Substantia nigra (tissue), 51 donors: ENCODE measurements at places on chromosomes 3 and 15.

- no peak for DNase-seq
These were observed 8.1 kb upstream of the VPS39 start for GRCh38 chr15:42215913-42216829.

DNA sequence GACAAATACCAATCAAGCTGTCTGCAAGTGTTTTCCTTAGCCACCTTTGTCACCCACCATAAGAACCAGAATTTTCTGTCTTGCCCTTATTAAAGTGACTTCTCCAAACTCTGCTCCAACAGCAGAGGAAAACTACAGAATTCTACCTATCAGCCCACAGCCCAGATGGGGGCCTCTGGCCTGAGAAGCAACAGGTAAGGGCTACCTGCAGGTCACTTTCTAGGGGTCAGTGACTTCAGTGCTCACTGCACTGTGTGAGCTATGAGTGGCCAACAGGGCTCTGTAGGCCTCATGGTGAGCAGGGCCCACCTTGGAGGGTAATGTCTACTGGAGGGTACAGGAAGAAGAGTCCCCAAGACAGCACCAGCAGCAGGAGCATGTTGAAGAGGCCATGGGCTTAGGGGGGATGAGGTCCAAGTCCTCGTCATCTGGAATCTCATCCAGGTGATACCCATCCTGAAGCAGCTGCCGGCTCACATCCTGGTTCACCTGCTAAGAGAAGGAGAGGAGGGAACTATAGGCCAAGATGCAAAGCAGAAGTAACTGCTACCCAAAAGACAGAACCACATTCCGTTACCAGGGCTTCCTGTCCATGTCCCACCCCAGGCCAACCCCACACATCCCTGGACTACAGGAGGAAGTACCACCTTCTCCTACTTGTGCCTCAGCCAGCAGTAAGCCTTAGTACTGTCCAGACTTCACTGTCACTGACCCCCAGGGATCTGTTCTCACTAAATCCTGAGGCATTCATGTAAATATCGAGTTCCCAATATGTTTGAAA lies 4.2 kb downstream of the FAM219B start:
- DNase-seq = no peak

GRCh38 chr3:48088056-48088748 lies 72.0 kb upstream of the MAP4 start:
- DNase-seq = peak; percentile 33

DNA sequence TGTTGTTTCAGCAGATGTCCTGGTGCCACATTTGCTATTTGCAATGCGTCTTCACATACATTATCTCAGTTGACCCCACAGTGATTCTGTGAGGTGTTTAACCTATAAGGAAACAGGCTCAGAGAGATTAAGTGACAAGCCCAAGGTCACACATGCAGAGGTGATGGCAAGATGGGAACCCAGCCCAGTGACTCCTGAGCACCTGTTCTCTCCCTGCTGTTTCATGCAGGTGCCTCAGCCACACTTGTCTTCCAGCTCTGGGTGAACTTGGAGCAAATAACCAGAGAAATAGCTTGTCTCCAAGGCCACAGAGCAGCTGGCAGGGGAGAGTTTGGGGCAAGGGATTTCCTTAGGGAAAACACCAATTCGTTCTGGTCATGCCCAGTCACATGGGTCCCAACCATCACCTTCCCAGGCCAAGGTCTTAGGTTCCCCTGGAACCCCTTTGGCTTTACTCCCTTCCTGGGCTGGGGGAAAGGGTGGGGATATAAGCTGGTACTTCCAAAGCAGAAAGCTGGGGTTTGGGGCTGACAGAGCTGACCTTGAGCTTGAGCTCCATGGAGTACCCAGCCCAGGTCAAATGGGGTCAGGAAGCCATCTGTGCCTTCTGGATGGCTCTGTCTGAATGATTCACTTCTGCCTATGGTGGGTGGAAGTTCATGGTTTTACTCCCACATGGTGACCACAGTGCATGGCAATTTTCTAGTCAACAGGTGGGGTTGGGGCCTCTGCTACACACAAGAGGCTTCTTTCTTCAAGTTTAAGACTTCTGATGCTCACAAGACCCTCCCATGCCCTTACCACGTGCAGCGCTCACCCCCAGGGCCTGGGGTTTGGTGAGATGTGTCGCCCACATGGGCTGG lies 22.4 kb downstream of the LIPC start:
- DNase-seq = no peak

GRCh38 chr3:10518506-10519150 lies 13.2 kb upstream of the ATP2B2 start:
- DNase-seq = peak; percentile 39

DNA sequence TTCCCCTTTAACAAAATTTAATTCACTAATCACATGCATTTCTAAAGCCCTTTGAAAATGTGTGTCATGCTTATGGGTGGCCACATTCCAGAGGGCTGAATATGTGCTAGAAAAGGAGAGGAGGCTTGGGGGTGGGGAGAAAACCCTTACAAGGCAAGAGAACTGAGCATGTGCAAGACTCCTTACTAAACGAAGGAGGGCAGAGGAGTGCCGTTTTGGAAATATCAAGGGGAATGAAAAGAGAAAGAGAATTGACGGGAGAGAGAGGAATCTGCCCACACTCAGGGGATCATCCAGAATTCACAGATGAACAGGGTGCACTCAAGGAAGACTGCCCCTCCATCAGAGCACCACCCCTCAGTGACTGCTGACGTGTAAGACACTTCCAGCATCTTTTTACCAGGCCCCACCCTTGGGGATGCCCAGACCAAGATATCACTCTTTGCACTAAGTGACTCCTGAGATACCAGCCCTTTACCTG lies 37.9 kb upstream of the TSC22D2 start:
- no peak for DNase-seq

GRCh38 chr3:40302784-40303183 lies 6.7 kb upstream of the EIF1B start:
- DNase-seq = no peak

GRCh38 chr15:77053709-77054108 lies 17.2 kb downstream of the TSPAN3 start:
- DNase-seq = no peak

GRCh38 chr15:99943466-99943865 lies 210.2 kb upstream of the LYSMD4 start:
- no peak for DNase-seq

GRCh38 chr3:100880845-100881244 lies 112.4 kb downstream of the ABI3BP start:
- DNase-seq = no peak

DNA sequence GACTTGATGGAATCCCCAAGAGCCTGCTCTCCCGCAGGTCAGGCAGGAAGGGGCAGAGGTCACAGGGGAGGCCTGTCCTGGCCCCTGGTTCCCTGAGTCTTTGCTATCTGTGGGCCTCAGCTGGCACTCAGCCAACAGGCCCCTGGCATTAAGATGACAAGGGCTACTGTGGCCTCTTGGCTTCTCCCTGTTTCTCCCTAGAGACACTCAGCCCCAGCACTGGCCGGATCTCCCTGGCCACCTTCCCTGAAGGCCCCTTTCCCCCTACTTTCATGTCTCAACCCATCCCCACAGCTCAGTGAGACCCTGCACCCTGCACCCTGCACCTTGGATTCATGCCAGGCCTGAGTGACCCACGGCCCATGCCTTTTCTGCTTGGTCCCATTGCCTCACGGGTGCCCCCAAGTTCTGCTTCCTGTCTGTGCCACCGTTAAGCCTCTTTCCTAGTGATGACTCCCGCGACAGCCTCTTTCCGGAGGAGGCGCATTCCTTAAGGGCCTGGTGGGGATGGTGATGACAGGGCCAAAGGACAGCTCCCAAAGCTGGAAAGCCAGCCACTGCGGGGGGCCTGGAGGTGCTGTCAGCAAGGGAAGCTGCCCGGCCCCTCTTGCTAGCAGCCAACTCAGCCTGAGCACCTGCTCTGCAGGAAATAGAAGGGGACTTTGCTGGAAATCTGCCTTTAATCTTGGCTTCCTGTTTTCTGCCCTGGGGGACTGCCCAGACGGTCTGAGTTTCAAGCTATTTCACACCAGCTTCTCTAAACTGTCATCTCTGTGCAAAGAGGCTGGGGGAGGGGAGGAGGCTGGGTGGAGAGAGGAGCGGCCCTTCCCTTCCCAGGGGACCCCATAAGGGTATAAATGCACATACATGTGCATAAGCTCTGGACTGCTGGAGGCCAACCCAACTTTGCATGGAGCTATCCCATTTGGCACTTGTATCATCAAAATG lies 4.8 kb upstream of the CSK start:
- no peak for DNase-seq

DNA sequence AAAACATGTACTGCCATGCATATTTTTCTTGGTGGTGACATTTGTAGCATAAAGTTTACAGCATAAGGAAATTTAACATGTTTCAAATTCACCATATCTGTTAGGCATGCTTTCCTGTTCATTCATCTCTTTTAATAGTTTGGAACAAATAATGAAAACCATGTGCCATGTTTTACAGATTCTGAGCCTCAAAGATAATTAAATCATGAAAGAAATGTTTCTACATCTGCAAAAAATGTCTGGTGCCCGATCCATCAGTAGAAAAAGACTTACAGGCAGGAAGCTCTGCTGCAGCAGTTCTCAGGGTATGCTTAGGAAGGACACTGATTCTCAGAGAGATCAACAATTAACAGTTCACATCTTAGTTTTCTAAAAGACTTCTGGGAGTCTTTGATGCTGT lies 316.2 kb downstream of the IL5RA start:
- DNase-seq = no peak

DNA sequence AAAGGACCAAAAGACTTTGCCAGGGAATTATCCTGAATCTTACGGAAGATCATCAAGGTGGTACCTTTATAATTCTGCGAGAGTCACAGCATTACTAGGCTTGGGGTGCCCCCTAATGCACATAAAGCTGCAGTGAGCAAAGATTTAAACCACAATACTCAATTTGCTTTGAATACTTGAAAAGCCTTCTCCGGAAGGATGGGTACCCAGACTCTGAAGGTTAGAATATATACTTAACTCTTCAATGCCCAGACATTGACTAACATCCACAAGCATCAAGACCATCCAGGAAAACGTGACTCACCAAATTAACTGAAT lies 117.8 kb upstream of the KCNH8 start:
- DNase-seq = no peak

GRCh38 chr3:174958671-174959328 lies 99.7 kb downstream of the NAALADL2 start:
- DNase-seq = no peak

- DNase-seq = no peak
These were observed 60.6 kb downstream of the GRIP2 start for GRCh38 chr3:14479591-14479990.

DNA sequence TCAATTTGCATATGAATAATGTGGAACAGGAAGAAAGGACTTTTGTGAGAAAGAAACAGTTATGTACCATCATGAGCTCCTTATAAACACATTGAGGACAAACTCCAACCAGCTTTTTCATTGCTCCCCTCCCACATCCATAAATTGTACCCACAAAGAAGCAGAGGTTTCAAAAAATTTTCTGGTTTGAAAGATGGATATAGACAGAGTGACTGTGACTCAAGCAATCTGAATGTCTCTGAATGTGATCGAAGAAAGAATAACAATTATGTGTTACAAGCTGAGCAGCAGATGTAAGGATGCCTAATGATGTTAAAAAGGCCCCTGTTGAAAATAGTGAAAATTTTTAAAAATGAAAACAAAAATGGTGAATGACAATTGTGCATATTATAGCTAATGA lies 127.4 kb downstream of the TFG start:
- DNase-seq = no peak

DNA sequence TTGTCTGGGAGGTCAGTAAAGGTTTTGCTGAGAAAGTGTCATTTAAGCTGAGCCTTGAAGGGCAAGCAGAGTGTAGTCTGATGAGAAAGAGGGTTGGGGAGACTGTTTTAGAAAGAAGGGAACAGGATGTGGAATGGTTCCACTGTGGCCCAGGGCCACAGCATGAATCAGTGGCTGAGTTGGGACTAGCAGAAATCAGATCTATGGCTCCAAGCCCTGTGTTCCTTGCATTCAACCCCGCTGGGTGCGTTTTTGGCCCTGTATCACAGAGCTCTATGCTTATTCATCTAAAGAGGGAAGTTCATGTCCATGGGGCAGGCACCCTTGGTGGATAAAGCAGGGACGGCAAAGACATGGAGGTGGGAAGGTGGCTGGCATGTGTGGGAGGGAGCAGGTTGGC lies 151.3 kb downstream of the CACNA1D start:
- no peak for DNase-seq

GRCh38 chr15:56640127-56640526 lies 93.2 kb downstream of the ZNF280D start:
- DNase-seq = no peak

GRCh38 chr15:38320181-38320580 lies 67.5 kb downstream of the SPRED1 start:
- DNase-seq = no peak

DNA sequence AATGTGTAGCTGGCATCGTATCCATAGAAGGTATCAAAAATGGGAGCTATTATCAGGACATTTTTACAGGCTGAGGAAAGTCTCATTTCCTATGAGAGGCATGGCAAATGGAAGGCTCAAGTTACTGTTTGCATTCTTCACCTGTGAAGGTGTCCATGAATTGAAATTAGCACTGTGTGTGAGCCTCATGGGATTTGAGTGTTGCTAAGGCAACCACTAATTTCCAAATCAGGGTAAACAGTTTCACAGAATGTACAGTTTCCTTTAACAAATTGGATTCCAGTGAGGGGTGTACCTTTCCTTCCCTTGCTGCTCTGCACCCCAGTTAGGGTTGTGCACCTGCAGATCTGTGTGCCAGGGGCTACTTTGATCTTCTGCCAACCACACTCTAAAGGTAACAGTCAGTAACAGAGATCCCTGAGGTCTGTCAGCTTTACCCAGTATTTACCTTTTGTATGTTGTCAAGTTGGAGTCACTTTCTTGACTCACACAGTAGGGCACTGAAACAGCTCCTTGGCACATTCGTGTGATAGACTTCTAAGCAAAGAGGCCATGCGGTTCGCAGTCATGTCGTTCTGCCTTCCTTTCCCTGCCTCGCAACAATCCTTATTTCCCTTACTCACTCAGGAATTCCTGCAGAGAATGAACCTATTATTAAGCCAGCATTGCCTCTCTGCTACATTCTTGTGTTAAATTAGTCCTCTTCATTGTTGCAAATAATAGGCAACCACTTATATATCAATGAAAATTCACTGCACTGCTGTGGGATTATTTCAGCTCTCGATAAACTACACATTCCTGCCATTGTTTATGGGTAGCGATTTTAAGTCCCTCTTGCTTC lies 129.8 kb upstream of the GBE1 start:
- no peak for DNase-seq

DNA sequence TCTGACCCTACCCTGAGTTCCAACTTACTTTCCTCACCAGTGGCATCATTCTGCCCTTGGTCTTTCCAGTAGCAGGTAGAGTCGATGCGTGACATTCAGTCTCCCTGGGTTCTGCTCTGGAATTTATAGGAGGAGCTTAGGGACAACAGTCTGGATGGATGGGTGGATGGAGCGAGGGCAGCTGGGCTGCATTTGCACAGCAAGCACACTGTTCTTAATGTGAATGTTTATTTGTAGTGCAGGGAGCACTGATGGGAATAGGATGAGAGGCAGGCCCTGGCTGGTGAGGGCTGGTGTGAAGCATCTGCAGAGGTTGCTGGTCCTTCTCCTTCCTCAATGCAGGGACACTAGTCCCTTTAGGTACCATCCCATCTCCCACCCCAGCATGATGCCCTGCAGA lies 176.2 kb downstream of the EPHB1 start:
- no peak for DNase-seq
